ENCODE measurements at places on chromosomes 7 and 10.
A peak's percentile ranks its signal among the peaks of the same experiment; 100 is the strongest.

- no peak for DNase-seq
Measured at GRCh38 chr10:73433538-73433867, at the start of gene MSS51. TSS of gene MSS51 (minus strand) at chr10:73433561. CDS start at chr10:73428284, 5,277 bp downstream.

DNA sequence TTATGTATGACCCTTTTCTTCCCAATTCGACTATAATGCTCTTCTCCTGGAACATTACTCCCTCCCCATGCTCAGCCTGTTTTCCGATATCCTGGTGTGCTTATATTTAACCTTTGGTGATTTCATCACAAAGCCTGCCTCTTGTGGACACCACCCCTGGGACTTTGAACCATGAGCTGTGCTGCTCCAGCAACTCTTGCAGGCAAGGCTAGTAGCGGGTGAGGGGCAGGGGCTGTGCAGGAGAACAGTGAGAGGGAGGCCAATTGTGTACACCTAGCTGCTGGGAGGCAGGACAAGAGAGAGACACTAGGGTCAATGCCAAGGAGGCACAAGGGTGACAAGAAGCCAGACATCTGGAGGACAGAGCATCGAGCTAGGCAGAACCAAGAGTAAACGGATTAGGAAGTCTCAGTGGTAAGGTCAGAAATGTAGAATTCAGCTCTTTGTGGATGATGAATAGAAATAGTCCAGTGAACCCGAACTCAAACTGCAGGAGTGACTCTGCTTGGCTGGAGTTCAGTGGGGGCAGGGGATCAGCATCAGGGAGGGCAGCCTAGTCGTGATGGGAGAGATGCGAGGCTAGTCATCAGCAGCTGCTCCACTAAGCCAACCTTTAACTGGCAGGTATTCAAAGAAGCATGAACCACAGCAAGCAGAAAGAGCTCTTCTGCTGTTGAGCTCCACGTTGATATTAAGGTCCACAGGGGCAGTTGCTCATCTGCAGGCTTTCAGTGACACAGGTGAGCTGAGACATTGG is 31.0 kb upstream of the MKI67 start:
- no peak for DNase-seq

DNA sequence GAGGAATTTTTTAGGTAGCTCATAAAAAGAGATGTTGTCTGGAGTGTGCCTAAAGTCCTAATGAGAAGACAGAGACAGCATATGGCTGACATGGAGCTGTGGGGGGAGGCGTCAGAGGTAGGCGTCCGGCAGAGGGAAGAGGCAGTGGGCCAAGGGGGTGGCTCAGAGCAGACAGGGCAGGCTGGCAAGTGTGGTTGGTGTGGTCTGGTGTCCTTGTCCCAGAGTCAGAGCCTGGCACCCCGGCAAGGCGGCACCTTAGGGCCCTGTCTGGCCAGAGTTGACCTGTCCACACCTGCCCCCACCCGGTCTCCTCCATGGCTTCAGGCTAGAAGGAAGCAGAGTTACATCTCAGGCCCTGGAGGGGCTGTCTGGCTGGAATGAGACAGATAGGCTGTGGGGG is 220.3 kb upstream of the ZNF32 start:
- DNase-seq = no peak

- DNase-seq = peak; percentile 89
Measured at GRCh38 chr10:3452173-3452626, 279.6 kb upstream of the PITRM1 start.

DNA sequence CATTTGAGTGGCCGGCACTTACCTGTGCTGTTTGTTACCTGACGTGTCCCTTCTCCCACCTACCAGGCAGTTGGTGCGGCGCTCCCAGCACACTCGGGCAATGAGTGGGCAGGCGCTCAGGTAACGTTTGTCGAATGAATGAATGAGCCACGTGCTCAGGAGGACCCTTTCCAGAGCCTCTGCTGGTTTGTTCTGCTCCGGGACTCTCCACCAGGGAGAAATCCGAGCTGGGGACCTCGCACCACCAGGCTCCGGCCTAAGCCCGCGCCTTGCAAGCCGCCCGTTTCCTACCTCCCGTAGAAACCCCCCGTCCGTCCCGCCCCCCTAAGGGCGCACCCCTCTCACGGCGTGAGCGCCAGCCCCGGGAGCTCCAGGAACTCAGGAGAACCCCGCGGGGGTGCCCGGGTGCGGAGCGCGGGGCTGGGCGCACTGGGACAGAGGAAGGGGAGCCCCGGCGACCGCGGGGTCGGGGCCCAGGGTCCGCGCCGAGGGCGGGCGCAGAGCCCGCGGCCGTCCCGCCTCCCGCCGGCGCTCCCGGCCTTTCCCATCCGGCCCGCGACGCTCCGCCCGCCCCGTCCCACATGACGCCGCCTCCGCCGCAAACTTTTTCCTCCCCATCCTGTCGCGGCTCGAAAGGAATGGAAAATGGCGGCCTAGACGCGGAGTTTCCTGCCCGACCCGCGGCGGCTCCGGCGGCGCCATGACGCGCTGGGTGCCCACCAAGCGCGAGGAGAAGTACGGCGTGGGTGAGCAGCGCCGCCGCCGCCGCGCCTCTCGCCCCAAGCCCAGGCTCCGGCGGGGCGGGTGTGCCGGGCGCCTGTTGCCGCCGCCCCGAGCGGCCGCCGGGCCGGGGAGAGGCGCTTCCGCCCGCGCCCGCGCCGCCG is at the start of gene DOCK1:
TSS of gene DOCK1 (plus strand) at position 611 of the 884 bp plus-strand sequence. CDS start at position 701, 90 bp downstream.
- peak; percentile 91 for DNase-seq

DNA sequence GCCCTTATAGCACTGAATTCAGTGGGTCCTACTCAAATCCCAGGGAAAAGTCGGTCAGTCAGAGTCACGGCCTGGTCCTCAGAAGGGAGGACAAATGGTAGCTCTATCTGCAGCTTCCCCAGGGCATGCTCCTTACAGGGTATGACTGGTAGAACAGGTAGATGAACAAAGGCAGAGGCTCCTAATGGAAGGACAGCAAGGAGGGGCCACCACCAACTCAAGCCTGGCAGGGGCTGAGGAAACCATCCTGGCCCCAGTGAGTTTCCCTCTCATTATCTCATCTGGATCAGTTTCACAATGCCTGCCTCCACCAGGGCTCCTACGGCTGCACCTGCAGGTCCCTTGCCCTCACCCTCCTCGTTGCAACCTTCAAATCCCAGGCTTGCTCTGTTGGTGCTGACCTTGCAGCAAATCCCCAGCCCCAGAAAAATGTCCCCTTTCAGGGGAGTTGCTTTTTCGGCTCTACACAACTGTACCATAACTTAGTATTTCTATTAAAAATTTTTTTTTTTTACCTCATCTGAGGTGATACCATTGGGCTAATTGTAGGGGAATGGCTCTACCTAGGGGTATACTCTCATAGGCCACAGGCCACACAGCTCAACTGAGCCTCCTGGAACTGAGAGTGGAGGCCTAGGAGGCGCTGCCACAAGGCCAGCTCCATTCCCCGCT is 2.4 kb upstream of the MYO1G start:
- no peak for DNase-seq

DNA sequence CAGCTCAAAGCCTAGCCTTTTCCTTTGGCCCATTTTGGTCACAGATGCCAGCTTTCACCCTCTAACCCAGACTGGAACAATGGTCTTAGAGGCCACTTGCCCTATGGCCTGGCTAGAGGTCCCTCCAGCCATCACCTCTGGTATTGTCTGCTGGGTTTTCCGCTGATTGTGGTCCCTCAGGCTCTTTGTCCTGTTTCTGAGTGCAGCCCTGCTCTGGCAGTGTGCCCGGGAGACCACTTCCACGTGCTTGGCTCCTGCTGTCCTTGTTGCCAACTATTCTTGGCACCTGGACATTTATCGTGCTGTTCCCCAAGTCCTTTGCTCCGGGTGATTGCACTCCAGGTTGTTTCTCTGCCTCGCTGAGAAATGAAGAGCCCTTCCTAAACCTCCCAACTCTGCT is 53.3 kb upstream of the FAM180A start:
- DNase-seq = no peak

- peak; percentile 24 for DNase-seq
Measured at GRCh38 chr10:114647545-114648138, 10.4 kb downstream of the ABLIM1 start.

DNA sequence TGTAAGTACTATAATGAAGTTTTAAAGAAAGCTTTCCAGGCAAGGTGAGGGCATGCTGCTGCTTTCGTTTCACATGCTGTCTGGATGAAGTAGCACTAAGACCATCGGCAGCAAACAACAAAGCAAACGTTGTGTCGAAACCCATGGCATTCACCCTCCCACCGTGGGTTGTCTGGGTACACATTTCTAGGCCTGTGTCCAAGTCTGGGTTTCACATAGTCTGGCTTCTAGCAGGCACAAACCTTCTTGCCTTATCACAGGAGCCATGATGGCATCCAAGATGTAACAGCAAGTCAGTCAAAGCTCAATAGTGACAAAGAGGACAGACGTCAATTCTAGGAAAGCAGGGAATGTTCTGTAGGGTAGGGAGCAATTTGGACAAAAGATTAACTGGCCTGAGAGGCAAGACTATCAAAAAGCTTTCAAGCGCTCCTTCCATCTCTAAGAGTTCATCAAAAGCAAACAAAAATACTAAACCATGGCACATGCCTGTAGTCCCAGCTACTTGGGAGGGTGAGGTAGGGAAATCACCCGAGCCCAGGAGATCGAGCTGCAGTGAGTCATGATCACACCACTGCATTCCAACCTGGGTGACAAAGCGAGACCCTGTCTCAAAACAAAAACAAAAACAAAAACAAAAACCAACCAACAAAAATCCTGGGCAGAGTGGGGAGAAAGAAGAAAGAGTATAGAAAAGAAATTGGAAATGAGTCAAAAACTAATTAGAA is 42.7 kb downstream of the PAXIP1 start:
- DNase-seq = no peak

- DNase-seq = no peak
Measured at GRCh38 chr7:21338728-21339164, 89.1 kb upstream of the SP4 start.

- DNase-seq = no peak
Measured at GRCh38 chr7:6250364-6250833, 22.0 kb downstream of the CYTH3 start.

- no peak for DNase-seq
Measured at GRCh38 chr7:115124409-115124939, 202.6 kb downstream of the MDFIC start.

DNA sequence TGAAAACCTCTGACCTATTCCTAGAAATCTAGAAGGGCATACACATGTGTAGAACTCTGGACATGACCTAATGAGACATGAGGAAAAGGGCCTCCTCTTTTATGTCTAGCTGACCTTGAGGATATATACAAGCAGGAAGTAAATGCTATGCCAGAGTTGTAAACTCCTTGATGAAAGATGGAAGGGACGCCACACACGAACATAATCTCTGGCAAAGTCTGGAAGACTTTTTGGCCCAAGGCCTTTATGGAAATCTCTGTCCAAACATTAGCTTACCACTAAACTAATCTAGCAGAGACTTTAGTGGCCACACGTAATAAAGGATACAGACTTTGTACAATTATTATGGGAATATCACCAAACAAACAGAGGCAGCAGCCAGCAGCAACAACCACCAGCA is 138.1 kb upstream of the THSD7A start:
- no peak for DNase-seq

GRCh38 chr7:134752006-134752760 is 27.3 kb upstream of the CALD1 start:
- peak; percentile 58 for DNase-seq

DNA sequence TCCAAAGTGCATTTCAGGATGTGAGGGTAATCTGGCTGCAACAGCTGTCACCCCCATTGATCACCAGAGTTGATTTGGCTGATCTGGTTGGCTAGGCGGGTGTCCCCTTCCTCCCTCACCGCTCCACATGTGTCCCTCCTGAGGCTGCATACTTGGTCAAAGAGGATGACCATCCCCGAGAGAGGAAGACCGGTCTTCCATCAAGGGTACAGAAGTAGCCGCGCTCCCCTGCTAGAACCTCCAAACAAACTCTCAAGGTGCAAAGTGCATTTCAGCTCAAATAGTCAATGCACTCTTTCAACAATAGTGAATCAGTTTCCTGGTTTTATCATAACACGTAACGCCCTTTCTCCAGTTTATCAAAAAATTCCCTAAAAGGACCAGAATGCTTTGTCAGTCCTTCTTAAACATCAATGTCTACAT is 44.6 kb downstream of the CARD11 start:
- DNase-seq = no peak

GRCh38 chr10:124029559-124029958 is 63.8 kb downstream of the CHST15 start:
- no peak for DNase-seq

GRCh38 chr10:70778267-70778924 is 6.8 kb downstream of the TBATA start:
- DNase-seq = no peak

DNA sequence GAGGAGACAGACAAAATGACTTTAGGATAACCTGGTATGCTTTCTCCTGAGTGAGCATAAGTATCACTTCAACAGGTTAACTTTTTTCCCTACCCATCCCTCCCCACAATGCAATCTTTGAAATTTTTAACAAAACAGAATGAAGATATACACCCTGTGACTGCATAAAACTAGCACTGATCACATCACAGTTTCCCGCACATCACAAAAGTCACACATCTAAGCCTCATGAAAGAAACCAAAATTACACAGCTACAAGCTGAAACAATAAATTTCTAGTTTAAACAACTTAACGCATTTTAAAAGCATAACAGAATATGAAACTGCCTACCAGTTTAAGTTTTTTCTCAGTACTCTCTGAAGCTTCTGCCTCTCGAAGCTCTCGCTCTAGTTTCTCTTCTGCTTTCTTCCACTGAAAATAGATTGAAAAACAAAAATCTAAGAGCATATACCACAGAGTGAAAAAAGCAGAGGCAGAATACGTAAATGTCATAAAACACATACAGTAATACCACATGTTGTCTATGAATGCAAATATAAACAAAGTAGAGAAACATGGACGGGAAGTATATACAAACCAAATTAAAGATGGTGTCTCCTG is 18.1 kb downstream of the NOC3L start:
- DNase-seq = no peak

DNA sequence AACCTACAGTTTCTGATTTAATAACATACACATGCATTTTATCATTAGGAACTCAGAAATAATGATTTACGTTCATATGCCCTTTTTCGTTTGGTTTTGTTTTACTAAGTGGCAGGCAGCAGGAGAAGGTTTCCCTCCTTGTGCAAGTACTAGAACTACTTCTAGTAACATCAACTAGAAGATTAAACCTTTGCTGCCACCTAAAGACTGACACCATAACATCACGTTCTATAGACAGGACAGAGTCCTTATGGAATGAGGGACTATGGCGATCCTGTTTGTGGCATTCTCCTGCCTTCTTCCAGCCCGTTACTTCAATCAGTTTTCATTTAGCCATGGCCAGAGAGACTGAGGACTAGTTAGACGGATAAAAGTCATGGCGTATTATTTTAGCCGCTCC is 53.2 kb downstream of the GAD2 start:
- no peak for DNase-seq
